HuH-7.5 (cell line): ENCODE measurements at places on chromosomes 12 and 14.

DNA sequence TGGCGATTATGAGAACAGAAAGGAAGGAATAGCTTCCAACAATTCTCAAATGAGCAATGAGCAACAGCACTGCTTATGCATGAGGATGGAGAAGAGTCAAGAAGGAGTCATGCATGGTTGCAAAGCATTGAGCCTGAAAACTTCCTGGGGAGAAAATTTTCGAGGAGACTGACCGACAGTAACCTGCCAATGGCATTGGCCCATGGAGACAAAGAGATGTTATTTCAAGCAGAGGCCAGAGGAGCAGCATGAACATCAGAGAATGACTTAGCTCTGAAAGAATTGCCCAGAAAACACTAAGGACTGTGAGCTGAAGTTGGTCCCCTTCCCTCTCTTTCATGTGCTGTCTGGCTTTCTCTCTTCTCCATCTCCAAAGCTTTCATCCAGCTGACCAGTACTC, 343.4 kb downstream of the ADAMTS20 start:
- no peak for DNase-seq

DNA sequence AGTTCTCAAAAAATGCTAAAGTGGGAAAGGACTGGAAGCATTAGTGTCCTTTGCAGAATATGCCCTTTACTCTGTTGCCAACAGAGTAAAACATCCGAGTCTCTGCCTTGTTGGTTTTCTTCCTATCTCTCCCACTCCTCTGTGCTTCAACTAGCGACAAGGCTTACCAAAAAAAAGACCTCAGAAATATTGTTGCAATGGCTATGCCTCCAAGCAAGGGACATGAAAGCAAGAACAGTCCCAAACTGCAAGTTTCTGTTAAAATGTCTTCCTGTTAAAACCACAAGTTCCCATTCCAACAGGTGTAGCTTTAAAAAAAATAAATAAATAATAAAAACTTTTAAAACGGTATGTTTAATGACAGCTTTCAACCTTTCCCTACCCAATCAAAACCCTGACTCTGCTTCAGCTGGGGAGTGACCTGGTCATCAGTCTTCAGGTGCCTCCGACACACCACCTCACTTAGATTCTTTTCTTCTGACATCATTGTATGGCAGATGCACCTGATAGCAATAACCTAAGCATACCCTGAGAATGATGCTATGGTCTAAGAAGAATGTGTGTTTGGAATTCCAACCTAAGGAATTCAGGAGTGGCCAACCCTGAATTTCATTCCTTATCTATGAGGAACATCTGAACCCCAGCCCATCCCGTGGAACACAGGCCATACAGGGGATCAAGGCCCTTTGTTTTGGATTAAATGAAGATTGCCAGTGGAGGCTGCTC, 81.0 kb downstream of the RPS29 start:
- DNase-seq = no peak

DNA sequence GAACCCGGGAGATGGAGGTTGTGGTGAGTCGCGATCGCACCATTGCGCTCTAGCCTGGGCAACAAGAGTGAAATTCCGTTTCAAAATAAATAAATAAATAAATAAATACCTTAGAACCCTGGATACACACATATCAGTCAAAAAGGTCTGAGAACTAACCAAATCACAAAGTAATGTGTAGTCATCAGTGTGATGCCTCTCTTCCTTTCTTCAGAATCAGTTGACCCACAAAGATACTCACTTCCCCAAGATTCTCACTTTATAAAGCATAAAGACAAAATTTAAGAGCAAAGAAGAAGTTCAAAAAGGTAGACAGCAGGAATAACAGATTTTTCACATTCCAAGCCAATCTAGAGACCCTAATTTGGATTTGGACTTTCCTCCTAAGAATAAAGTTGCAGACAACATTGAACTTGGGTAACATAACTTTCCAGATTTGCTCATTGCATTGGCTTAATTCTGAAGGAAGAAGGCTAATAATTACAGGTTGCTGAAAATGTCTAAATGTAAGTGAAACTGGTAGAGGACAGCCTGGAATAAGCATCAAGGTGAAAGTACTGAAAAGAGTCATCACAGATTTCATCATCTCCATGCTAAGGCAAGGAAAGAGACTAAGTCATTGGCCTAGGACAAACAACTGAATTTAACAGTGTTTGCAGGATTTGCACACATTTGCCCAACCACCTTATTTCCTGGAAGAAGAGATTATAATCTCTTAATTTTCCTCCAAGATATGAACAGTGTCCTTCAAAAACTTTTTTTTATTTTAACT, 17.4 kb downstream of the TMED10 start:
- no peak for DNase-seq

GRCh38 chr12:27970401-27971120, 2.0 kb downstream of the PTHLH start:
- DNase-seq = peak; percentile 53

- no peak for DNase-seq
These were observed 59.1 kb upstream of the OTOGL start for GRCh38 chr12:80040075-80040738.

DNA sequence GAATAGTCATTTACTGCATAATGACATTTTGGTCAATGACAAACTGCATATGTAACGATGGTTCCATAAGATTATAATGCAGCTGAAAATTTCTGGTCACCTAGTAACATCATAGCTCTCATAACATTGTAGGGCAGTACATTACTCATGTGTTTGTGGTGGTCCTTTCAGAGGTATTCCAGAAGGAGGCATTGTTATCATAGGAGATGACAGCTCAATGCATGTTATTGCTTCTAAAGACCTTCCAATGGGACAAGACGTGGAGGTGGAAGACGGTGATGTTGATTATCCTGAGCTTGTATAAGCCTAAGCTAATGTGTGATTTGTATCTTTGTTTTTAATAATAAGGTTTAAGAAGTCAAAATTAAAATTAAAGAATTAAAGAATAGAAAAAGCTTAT, 43.8 kb upstream of the TSPAN11 start:
- DNase-seq = no peak

DNA sequence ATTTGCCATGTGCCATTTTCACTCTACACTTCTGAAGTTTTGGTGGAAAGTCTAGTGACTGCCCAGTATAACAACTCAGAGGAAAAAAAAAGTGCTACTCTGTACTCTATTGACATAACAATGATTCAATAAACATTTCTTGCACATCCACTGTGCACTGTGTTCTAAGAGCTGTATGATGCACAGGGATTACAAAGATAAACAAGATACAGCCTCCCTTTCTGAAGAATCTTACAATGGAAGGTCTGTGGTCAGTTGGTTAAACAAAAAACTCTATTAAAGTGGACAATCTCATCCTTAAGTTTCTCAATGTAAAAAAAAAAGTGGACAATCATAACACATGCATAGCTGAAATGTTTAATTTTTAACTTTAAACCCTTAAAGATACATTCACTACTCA, 105.7 kb upstream of the RASSF8 start:
- DNase-seq = no peak
